ENCODE measurements at places on chromosomes 11 and 22.

DNA sequence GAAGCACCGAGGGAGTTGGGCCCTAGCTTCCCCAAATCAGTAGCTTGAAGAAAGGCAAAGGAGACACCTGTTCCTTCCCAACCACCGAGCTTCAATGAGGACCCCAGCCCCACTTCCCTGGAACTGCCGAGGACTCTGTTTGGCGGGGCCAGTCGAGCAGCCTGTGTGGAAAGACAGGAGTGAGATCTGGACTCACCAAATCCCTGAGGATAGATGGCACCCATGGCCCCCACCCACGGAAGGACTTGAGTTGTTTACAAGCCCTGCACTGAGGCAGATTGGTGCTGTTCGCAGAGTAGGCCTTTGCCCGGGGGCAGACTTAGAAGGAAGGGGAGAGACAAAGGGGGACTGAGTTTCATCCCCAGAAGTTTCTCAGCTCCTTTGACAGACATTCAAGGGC, 64.6 kb downstream of the FEZ1 start:
- no peak for DNase-seq

DNA sequence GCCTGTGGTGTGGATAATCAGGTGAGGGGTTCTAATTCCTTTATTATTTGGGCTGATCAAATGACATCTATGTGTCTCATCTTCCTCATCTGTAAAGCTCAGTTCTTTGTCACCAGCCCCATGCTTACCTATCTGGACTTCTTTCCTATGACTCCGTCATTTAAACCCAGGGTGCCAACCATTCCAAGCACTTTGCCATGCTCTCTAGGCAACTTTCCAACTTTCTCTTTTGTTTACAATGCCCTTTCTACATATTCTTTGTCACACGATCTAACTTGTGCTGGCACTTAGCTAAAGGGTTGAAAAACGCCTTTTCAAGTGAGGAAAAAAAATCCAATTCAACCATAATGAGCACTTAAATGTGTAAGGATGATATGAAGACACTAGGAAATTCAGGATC, 27.9 kb downstream of the EXPH5 start:
- DNase-seq = no peak

- DNase-seq = peak; percentile 5
Observed at GRCh38 chr11:125348674-125349309, 147.3 kb downstream of the FEZ1 start.

DNA sequence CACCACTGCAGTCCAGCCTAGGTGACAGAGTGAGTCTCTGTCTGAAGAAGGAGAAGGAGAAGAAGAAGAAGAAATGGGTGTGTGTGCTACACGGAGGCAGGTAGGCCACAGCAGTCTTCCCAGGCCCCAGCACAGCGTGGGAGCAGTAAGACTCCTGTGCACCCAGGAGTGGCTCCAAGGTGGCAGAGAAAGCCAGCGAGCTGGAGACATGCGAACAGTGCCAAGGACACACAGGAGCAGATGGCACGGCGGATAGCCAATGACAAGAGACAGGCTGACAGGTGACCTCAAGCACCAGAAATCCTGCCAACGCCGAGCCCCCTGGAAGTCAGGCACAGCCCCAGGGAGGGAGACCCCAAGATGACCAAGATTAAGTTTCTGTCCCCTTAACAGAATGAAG, 9.0 kb upstream of the SCGB1A1 start:
- no peak for DNase-seq

DNA sequence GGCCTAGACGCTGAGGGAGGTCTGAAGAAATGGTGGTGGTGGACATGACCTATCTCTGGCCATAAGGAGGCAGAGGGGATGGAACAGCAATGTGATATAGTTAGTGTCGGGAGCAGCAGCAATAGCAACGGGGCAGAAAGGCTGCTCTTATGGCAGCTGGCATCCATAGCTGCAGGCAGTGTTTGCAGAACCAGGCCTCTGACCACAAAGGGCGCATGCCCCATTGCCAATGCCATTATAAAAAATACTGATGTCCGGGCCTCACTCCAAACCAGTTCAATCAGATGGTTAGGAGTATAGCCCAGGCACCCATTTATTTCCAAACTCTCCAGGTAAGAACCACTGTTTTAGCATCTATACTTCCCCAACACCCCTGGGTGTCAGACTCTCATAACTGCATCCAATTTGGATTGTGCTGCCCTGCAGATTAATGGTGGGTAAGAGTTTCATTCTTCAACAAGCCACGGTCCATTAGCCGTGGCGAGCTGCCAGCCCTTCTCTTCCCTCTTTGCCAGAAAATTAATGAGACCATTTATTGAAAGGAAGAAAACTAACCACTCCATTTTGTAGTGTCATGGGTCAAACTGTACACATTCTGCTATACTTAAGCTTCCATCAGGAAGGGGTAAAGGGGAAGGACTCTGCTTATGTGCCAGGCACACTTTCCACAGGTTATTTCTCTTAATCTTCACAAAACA, 72.8 kb upstream of the SPON1 start:
- no peak for DNase-seq
